Activated T-cell treated with anti-CD3 and anti-CD28 coated beads, Interleukin-2, amount 50 U/mL, for 1 hour (primary cell): ENCODE measurements at places on chromosomes 2 and 18.

DNA sequence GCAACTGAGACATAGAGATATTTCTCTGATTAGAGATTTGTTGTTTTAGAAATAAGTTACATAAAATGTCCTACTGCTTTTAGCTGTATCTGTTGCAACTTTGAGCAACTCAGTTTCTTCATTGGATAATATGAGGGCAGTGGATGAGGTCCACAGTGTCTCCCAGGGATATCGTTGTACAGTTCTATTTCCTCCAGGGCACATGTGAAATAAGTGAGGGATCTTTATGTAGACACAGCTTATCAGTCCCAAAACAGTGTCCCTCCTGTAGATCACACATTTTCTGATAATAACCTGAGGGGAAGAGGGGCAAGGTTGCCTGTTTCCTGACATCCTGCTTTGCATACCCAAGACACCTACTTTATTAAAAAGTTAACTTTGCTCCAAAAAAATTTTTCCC, 1231.2 kb upstream of the ZEB2 start:
- DNase-seq = no peak

- no peak for DNase-seq
These were observed 23.7 kb upstream of the SPP2 start for GRCh38 chr2:234026693-234027254.

DNA sequence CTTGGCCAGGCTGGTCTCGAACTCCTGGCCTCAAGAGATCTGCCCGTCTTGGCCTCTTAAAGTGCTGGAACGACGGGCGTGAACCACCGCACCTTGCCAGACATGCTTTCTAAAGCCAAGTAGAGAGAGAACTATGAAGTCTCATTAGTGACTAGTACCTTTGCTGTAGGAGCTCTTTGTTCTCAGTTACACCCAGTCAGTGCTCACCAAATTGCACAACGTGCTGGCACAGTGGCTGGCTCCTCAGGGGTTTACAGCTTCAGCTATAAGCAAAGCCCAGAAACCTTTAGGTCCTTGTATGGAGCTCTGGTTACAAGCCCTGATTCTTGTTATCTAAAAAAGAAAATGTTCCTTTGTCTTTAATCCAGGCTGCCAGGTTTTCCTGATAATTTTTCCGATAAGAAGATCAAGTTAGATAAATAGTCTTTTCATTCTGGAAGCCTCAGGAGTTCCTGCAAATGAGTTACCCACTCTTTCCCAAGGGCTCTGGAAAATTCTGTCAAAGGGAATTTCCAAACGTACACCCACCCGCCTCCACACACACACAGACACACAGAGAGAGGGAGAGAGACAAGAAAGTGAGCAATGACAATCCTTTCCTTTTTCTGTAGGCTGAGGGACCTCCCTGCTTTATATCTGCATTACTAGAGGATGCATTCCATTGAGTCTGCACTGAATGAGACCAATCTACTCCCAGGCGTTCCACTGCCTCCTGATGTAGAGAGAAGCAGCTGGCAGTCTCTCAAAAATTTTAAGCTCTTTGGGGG, 100.2 kb upstream of the CSRNP3 start:
- no peak for DNase-seq

DNA sequence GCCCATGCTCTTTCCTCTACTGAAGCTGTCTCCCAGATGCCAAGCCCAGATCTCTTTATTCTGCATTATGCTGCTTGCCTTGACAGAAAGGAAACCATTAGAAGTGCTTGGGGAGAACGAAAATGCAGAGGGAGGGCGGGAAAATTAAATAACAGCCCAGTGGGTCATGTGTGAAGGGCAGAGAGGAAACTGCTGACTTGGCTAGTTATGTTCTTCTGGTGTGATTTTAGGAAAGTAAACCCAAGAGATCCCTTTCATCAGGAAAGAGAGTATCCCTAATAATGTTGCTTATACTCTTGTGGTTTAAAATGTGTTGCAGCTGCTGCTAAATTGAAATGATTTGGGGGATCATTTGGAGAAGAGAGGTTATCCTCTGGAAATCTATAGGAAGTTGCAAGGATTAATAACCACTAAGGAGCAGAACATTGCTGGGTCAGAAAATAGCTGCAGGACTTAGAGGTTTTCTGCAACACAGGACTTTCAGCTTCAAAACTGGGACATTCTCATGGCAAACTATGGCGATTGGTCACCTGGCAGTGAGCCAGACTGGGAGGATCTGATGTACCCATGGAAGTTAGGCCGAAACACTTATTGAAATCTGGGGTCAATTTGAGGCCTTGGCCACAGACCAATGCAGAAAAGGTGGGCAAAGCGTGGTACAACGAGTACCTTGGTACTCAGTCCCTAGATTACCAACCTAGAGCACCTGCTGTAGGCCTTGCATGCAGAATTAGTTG, 172.2 kb downstream of the TMEM247 start:
- DNase-seq = no peak

DNA sequence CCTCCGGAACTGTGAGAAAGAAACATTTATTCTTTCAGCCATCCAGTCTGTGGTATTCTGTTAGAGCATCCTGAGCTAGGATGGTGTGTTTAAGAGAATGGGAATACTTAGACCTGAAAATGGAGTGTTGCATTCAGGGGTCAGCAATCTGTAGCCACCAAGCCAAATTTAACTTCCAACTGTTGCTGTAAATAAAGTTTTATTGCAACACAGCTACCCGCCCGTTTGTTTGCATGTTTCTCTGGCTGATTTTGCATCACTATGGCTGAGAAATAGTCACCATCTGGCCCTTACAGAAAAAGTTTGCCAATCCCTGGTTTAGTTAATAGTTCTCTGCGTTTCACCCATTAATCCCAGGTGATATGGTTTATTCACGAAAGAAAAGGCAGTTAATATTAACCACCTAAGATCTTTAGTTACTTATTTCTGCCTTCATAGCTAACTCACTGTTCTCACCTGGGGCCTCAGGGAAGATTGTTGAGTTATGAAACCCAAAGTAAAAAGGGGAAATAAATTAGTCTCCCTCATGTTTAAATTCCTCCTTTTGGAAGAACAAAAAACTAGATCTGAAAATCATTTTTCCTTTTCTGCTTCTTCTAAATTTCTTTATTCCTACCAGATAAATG, 9.5 kb upstream of the CYS1 start:
- no peak for DNase-seq

DNA sequence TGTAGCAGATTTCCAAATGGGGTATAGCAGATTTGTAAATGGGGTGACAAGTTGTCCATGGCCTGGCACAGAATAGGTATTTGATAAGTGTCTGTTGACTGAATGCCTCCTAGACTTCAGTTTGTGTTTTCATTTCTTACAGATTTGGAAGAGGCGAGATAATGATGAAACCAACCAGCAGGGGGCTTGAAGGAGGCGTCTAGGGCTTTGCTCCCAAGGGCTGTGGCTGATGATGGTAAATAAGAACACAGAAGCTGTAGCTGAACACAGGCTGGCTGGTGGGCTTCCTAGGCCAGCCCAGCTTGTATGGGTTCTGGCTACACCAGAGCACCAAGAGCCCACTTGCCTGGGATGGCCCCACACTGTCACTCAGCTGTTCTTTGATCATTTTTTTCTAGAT, 19.4 kb downstream of the SFTPB start:
- no peak for DNase-seq

GRCh38 chr2:129798301-129798581, 181.2 kb upstream of the RAB6C start:
- no peak for DNase-seq

DNA sequence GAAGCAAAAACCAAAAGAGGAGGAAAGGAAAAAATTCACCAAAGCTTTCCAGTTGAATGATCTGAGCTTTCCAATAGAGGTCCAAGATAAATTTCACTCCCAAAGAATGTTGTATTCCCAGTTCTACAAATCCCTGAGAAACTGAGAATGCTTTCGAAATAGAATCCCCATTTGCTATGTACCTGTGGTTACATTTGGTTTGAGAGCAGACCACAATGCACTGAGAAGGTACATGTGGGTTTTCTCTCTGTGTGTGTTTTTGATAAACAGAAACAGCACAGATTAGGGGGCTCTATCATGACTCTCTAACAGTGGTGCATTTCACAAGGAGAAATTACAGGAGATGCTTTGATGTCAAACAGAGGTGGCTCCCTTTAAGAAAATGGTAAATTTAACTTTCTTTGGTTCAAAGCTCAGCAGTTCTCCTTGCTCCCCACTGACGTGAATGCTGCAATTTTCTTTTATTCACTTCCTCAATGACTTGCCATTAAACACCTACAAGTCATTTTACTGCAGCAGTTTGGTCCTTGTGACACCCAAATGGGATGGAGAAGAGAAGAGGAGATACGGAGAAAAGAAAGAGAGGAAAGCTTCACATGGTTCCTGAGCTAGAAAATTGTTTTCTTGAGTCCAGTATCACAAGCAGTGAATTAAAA, 108.7 kb downstream of the EPHA4 start:
- no peak for DNase-seq

GRCh38 chr2:101500860-101501259, 25.9 kb upstream of the RFX8 start:
- DNase-seq = no peak

GRCh38 chr2:202588647-202589581, 45.9 kb upstream of the FAM117B start:
- DNase-seq = peak; percentile 65

DNA sequence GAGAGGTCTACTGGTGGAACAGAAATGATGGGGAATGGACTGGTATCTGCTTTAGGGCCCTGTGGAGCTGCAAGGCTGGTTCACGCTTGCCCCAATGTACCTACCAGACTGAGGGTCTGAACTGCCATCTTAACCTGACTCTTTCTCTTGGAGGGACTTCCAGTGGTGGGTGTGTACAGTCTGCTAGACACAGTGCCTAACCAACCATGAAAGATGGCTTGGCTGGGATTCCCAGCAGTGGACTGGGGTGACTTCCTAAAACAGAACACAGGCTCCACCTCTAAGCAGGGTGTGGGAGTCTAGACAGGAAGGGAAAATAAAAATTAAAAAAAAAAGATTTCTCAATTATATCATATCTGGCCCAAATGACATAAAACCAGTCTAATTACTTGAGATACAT, 25.5 kb upstream of the MYO3B start:
- no peak for DNase-seq

GRCh38 chr2:12678186-12678585, 38.5 kb upstream of the TRIB2 start:
- no peak for DNase-seq

- no peak for DNase-seq
These were observed 171.6 kb downstream of the IKZF2 start for GRCh38 chr2:212979799-212980198.

DNA sequence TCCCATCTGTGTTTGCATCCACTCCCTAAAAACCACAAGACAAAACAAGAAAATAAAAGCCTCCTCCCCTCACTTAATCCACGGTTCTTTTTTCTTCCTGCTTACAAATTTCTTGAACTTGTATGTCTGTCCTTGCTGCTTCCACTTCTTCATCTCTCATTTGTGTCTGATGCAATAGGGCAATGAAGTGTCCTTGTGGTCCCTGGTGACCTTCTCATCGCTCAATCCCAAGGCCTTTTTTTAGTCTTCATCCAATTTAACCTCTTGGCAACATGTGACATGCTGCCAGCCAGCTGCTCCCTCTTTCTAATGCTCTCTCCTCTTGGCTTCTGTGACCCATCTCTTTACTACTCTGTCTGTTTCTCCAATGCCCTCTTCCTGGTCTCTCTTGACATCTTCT, 87.6 kb downstream of the SEMA4F start:
- no peak for DNase-seq

DNA sequence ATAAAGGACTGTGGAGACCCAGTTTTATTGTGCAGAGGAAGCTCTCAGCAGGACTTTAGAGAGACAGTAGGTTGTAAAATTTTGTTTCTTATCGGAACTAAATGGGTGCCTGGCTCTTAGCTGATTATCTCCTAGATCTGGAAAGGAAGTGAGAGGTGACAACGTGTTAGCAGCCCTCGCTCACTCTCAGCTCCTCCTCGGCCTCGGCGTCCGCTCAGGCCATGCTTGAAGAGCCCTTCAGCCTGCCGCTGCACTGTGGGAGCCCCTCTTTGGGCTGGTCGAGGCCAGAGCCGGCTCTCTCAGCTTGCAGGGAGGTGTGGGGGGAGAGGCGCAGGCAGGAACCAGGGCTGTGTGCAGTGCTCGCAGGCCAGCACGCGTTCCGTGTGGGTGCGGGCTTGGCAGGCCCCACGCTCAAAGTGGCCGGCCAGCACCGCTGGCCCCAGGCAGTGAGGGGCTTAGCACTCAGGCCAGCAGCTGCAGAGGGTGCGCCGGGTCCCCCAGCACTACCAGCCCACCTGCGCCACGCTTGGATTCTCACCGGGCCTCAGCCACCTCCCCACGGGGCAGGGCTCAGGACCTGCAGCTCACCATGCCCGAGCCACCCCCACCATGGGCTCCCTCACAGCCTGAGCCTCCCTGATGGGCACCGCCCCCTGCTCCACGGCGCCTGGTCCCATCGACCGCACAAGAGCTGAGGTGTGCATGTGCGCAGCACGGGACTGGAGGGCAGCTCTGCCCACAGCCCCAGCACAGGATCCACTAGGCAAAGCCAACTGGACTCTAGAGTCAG, 4.6 kb upstream of the MFF start:
- DNase-seq = no peak

GRCh38 chr2:217714287-217714751, 288.5 kb downstream of the TNS1 start:
- no peak for DNase-seq

DNA sequence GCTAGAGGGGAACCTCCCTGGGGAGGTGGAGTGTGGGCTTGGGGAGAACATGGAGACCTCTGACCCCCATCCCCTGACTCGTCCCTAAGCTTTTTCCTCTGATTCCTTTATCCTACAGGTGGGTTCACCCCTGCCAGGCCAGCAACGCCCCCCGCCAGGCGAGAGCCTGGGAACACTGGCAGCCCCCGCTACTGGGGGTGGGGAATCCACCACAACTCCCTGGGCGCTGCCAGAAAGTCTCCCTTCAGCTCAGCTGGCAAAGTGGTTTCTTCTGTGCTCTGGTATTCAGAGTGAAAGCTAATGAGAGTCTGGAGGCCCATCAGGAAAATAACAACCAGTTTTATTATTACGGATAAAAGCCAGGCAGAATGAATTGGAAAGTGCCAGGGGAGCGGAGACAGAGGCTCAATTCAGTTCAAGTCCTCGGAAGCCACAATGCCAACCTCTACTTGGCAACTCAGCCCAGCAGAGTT, 2.8 kb downstream of the DIPK1C start:
- DNase-seq = no peak
